A549 (cell line): ENCODE measurements at places on chromosomes 5 and 9. TPM values are rescaled to one million over a fixed set of nuclear protein-coding genes. Genes with fewer than 3 reads are reported as not detected.

- DNase-seq, result peak; percentile 52
Observed at GRCh38 chr9:136354592-136355085, 8.9 kb downstream of the DNLZ start.

- no peak for DNase-seq
Observed at GRCh38 chr5:138241688-138242571, 28.8 kb upstream of the CDC23 start.

GRCh38 chr5:1975406-1975715 is 92.6 kb upstream of the IRX4 start:
- no peak for DNase-seq

DNA sequence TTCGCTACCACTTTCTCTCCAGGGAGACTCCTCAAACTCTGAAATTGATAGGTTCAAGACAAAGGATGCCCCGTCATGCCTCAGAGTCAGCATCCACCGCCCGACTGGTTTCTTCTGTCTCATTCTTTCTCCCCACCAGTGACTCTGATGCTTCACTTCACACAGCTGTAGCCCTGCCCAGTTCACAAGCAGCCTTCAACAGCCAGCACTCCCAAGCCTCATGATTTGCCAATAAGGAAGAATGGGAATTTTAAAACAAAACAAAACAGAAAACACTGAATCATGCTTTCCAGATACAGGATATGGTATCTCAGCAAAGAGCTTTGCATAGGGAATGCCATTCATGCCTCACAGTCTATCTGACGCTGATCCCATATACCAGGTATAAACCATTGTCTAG is 371.2 kb upstream of the RORB start:
- no peak for DNase-seq

The ANXA1 gene
- 1,437 to 1,601 TPM (median 1,494 TPM) in 3 replicates for polyA plus RNA-seq

The CATSPER3 gene
- polyA plus RNA-seq, result 0.22 to 0.62 TPM (median 0.41 TPM) in 3 replicates

DNA sequence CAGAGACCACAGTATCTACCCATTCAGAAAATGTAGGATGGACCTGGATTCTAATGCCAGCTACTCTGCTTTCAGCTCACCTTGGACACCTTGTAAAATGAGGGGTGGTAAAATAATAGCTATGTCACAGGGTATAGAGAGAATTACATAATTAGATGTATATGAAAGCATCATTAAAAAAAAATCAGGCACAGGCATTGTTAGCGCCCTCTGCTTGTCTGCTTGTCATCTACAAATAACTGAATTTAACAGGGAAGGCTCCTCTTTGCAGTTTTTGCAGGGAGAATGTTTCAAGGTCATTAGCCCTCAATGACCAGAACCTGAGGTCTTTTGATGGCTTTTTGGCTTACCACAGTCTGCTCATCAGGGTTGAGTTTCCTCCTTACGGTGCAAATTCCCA is 58.0 kb downstream of the GPR21 start:
- no peak for DNase-seq

DNA sequence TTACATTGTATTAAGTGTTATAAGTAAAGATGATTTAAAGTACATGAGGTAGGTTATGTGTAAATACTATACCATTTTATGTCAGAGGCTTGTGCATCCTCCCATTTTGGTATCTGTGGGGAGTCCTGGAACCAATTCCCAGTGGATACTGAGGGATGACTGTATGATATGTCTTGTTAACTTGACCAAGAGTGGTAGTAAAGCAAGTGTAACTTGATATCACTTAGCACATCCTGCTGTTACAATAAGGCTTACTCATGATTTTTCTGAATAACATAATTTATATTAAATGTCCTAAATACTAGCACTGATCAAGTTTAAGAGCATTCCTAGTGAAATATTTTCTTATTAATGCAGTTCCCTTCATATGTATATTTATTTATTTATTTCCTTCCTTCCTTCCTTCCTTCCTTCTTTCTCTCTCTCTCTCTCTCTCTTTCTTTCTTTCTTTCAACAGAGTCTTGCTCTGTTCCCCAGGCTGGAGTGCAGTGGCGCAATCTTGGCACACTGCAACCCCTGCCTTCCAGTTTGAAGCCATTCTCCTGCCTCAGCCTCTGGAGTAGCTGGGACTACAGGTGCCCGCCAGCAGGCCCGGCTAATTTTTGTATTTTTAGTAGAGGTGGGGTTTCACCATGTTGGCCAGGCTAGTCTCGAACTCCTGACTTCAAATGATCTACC is 7.5 kb downstream of the NDFIP1 start:
- no peak for DNase-seq

The PCDHGB3 gene
- polyA plus RNA-seq, result 0.16 to 0.44 TPM (median 0.28 TPM) in 3 replicates

- DNase-seq, result no peak
Observed at GRCh38 chr5:145980718-145981117, 44.3 kb downstream of the SH3RF2 start.

DNA sequence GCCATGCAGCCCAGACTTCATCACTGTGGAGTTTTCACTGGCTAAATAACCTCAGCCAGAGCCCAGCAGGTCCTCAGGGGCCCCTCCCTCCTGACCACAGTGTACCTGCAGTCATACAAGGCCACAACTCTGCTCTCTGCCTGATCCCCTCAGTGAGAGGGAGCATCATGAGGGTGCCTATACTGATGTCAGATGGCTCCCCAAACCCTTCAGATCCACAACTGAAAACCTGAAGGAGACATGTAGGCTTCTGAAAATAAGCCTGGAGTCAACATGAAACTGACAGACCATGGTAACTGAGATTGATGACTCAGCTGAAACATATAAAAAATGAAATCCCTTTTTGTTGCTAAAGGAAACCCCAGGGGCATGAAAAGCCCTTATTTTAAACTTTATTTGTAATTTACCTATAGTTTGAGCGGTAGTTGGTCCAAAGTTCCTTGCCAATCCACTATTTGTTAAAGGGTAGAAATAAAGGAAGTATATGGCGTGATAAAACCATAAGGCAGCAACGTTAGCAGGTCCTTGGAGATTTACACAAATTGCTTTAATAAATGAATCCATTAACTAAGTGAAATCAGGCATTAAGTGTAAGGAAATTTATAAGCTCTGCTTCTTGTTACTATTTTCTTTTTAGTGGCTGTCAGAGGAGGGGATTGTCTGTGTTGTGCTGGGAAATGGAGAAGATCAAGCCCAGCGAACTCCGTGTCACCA is 68.3 kb downstream of the FGF1 start:
- no peak for DNase-seq

DNA sequence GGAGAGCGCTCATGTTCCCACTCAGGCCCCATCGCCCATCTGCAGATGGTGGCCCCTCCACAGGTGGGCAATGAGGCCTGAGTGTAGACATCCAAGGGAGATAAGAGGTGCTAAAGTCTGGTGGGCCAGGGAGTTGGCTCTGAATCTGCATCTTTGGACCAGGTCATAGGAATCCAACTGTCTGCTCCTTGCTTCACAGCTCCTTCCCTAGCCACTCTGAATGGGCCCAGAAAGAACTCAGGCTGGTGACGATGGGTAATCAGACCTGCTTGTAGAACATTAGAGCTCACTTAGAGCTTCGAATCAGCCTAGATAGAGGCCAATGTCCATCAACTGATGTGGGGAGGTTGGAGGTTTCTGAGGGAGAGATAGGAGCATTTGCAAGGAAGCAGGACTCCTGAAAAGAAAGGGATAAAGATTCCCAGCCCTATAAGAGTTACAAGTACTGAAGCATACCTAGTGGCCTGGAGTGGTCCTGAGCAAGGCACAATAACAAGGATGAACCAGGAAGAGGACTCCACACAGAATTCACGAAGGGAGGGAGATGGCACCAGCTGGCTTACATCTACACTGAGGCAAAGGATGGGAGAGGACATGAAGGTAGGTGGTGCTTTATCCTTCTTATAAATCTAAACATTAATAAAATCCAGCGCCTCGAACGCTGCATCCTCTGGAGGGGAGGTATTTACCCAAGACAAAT is 132.8 kb upstream of the ALDH1B1 start:
- DNase-seq, result no peak

The ZBTB34 gene
- 3.5 to 4.1 TPM (median 4.0 TPM) in 3 replicates for polyA plus RNA-seq

The SEC61B gene
- polyA plus RNA-seq, result 274 to 284 TPM (median 275 TPM) in 3 replicates

The MGAT4B gene
- 153 to 166 TPM (median 153 TPM) in 3 replicates for polyA plus RNA-seq

DNA sequence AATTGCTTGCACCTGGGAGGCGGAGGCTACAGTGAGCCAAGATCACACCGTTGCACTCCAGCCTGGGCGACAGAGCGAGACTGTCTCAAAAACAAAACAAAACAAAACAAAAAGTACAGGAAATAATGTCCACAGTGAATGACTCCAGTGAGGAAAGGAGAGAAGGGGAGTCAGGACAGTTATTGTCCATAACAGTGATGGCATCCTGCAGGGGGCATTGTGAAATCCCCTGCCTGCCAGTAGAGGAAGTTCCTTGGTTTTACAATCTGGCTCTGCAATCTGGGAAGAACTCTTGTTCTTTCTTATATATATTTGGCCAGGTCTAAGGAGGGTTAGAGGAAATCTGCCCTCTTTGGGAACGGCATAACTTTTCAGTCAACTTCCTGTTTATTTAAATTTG is 8.2 kb downstream of the SH3GL2 start:
- no peak for DNase-seq

DNA sequence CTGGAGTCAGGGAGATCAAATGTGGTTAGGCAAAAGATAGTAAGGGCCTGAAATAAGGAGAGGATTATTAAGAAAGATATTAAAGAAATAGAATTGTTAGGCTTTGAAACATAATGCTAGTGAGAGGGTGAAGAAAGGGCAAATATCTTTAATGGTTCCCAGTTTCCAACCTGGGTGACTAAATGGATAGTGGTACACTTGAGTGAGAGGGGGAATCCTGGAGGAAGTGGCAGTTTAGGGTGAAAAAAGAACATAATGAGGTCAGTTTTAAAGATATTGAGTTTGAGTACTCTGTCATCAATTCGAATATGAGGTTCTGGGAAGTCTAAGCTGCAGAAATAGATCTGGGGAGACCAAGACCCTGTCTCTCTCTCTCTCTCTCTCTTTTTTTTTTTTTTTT is 18.9 kb downstream of the DNAI1 start:
- DNase-seq, result no peak

GRCh38 chr9:132288361-132288760 is 66.4 kb downstream of the SETX start:
- no peak for DNase-seq

- peak; percentile 25 for DNase-seq
Observed at GRCh38 chr5:95799191-95799835, 23.2 kb downstream of the GLRX start.

The PCDHA1 gene
- 0.12 to 0.18 TPM (median 0.13 TPM) in 3 replicates for polyA plus RNA-seq

- DNase-seq, result no peak
Observed at GRCh38 chr5:167096816-167097215, 1194.6 kb upstream of the WWC1 start.

- no peak for DNase-seq
Observed at GRCh38 chr5:88878976-88879375, 4.0 kb downstream of the MEF2C start.

GRCh38 chr5:157312492-157312891 is 46.6 kb downstream of the CYFIP2 start:
- DNase-seq, result peak; percentile 87

DNA sequence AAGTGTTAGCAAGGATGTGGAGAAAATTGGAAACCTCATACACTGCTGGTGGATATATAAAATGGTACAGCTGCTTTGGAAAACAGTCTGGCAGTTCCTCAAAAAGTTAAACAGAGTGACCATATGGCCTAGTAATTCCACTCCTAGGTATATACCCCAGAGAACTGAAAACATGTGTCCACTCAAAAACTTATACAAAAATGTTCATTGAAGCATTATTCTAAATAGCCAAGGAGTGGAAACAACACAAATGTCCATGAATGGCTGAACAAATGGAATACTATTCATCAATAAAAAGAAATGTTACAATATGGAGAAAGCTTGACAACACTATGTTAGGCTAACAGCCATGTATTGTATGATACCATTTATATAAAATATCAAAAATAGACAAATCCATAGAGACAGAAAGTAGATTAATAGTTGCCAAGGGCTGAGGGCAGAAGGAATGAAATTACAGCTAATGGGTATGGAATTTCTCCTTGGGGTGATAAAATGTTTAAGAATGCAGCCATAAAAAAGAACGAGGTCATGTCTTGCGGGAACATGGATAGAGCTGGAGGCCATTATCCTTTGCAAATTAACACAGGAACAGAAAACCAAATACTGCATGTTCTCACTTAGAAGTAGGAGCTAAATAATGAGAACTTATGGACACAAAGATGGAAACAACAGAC is 33.6 kb upstream of the FBP1 start:
- peak; percentile 37 for DNase-seq

The TTC16 gene
- polyA plus RNA-seq, result not detected in 3 replicates

GRCh38 chr5:73228052-73228451 is 55.1 kb downstream of the TMEM174 start:
- no peak for DNase-seq

DNA sequence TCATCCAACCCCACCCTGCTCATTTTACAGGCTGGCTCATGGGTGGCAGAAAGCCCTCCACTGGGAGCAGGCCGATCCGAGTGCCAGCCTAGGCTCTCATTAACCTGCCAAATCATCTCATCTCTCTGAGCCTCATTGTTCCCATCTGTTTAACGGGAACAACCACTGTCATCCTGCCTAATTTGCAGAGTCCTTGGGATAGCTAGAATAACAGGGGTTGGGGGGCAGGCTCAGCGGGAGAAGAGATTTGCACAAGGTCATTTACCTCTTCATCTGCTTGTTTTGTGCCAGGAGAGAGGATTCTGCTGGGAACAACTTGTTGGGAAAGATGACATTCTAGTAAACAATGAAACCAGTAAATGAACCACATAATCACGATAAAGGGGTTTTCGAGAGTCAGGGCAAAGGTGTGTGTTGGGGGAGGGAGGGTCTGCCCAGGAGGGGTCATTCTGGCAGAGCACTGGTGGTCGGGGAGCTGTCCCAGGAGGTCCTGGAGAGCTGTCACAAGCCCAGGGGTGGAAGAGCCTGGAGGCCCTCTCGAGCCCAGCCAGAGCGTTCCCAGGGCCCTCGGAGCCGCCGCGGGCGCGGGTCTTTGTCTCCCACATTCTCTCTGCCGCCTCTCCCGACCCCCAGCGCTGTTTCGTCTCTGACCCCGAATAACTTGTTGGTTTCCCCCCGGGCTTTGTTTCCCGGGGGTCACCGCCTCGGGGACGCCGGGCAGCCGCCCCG is 22.8 kb upstream of the NDST1 start:
- no peak for DNase-seq

DNA sequence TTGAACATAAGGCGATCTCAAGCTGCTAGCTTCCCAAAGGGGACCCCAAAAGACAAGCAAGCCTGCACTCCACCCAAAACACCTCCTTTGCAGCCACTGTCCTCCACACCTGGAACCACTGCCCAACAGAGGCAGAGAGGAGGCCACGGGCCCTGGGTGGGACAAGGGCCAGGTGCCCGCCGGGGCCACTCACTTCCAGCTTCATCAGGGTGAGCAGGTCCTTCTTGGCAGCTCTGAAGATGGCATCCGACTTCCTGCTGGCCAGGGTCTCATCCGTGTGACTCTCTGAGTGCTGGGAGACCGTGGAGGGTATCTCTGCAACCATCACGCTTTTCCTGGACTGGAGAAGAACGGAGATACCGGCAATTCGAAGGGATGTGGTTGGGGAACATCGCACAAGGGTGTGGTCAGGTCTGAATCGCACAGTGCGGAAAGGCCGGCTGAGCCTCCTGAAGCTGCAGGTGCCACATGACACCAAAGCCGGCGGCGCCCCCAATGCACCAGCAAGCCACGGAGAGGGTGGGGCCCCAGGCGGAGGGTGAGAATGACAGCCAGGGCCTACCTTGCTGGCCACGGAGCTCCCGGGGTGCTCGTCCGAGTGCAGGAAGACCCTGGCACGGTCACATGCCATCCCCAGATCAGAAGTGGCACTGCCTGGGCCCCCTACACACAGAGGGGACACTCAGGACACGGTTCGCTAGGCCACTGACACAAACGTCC is 44.6 kb downstream of the PNPLA7 start:
- DNase-seq, result no peak
